ENCODE measurements at places on chromosomes 7 and 10. TPM values are rescaled to one million over a fixed set of nuclear protein-coding genes. Genes with fewer than 3 reads are reported as not detected.
A peak's percentile ranks its signal among the peaks of the same experiment; 100 is the strongest.

Gene ZNF467
- not detected for polyA plus RNA-seq

DNA sequence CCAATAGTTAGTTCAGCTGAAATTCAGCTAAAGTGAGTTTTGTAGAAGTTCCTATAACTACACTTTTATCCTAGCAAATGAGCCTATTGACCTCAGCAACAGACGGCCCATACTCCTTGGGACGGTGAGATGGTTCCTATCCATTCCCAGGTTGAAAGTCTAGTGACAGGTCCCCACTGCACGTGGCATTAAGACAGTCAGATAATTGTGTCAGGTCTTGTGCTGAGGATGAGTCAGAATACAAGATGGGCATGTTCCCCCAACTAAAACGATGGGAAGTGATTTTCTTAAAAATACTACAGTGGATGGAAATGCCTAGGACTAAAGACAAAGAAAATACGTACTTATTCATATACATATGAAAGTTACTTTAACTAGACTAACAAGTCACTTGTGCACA, 2.1 kb downstream of the CAV1 start:
- DNase-seq = no peak

DNA sequence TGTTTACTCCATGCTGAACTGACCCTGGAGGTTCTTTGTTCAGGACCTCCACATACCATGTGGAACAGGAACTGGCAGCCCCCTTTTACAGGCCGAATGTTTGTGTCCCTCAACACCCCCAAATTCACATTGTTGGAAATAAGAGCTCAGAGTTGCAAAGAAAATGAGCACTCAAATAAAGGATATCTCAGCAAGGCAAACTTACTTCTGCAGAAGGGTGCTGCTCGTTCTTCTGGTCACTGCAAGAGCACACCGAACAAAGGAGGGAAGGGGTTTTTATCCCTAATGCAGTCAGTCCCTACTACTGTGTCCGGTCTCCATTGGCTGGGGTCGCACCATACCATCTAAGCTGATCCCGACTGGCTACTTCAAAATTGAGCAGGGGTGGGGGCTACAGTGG, 68.1 kb downstream of the PYROXD2 start:
- DNase-seq = no peak

GRCh38 chr7:33050535-33051318, 11.8 kb downstream of the NT5C3A start:
- DNase-seq = peak; percentile 45

Data from naive B cell (primary cell).